ENCODE measurements at places on chromosomes 1 and 21.

DNA sequence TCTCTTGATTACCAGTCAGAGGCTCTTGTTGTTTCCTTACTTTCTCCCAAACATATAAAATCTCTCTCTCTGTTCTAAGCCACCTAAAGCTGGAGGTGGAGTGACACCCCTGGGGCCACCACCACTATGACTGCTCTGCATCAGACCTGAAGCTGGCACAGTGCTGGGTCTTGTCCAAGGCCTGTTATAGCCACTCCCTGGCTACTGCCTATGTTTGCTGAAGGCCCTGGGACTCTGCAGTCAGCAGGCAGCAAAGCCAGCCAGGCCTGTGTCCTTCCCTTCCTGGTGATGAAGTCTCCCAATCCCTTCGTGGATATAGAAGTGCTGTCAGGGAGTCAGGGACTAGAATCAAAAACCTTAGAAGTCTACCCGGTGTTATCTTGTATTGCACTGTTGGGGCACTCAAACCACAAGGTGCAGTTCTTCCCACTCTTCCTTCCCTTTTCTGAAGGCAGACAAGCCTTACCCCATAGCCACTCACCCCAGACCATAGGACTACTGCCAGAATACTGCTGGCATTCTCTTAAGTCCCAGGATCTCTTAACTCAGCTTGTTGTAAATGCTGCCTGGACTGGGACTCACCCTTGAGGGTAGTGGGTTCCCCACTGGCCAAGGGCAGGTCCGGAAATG is 103.1 kb downstream of the RPS6KC1 start:
- no peak for DNase-seq

- DNase-seq = no peak
Observed at GRCh38 chr21:38039369-38039768, 123.1 kb upstream of the KCNJ6 start.

- no peak for DNase-seq
Observed at GRCh38 chr1:93614541-93614940, 67.1 kb downstream of the BCAR3 start.

GRCh38 chr1:20089328-20090077 is 19.5 kb downstream of the PLA2G5 start:
- DNase-seq = no peak

GRCh38 chr1:48333316-48333715 is 110.8 kb downstream of the SLC5A9 start:
- no peak for DNase-seq

DNA sequence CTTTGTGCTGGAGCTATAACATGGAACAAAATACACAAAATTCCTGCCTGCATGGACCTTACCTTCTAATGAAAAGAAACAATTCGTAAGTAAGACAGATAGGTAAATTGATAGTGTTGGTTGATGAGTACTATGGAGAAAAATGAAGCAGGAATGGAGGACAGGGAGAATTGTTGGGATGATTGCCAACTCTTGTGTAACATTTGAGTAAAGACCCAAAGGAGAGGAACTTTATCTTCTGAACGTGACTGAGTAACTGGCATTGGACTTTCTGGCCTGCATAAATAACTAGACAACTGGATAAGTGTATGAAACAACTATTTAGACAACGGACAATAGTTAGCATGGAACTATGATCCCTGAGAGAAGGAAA is 6.8 kb upstream of the EFCAB14 start:
- no peak for DNase-seq

- DNase-seq = no peak
Observed at GRCh38 chr21:37369307-37369854, 2.8 kb downstream of the DYRK1A start.

- no peak for DNase-seq
Observed at GRCh38 chr1:198904321-198904720, 265.5 kb downstream of the PTPRC start.

- DNase-seq = no peak
Observed at GRCh38 chr1:205840146-205840923, 9.6 kb downstream of the PM20D1 start.

DNA sequence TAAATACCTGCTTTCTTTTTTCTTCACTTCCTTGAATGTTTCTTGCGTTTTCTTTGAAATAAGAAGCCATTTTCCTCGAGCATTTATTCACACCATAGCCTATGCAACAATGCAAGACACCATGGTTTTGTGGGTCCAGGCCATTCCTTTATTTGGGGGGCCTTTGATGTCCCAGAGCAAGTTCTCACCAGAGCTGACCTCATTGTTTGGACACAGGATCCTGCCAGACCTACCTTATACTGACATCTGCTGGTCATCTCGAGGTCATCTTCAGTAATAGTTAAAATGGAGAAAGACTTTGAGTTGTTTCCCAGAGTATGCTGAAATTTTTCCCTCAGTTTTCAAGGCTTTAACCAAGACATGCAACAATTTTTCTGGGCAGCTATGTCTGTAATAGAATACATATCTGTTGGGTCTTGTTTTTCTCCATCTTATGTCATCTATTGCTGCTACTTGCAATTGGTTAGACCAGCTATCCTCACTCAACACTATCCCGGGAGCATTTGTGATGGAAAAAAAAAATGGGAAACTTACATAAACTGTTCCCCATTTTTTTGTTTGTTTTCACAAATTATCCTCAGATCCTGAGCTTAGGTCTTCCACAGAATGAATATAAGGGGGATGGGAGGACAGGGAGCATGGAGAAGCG is 34.0 kb upstream of the BACE2 start:
- no peak for DNase-seq

GRCh38 chr1:220655509-220655908 is 34.7 kb upstream of the C1orf115 start:
- no peak for DNase-seq

- no peak for DNase-seq
Observed at GRCh38 chr1:83905315-83905907, 93.5 kb downstream of the TTLL7 start.

- no peak for DNase-seq
Observed at GRCh38 chr21:33357177-33357576, 32.4 kb downstream of the IFNAR1 start.

GRCh38 chr1:168136709-168137514 is at the start of gene GPR161:
TSS of gene GPR161 (minus strand) at chr1:168136930. CDS start at chr1:168104850, 32,080 bp downstream.
- no peak for DNase-seq

DNA sequence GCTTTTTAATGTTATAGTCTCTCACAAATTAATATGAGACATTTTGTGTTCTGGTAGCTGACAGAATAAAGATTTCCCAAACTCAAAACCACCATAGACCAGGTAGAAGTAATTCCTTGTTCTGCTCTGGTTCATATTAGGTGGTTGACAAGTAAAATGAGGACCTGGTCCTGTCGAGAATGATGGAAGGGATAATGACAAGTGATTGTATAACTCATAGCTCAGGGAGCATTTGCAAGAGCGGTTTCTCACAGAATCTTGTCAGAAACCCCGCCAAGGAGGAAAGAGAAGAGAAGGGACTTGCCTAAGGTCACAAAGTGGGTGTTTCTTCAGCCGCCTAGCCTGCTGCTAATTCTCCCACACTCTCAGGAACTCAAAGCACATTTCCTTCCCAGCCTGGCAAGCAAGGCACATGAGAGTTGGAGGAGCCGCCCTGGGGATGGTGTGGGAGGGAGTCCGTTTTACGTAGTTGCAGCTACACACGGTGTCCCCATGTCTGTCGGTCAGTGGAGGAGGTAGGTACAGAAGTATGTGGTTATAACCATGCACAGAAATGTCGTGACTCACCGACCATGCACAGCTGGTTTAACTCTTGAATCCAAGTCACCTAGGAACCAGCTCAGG is 46.5 kb downstream of the SAMD13 start:
- no peak for DNase-seq

GRCh38 chr1:2266301-2266975 is 38.3 kb downstream of the SKI start:
- DNase-seq = no peak

DNA sequence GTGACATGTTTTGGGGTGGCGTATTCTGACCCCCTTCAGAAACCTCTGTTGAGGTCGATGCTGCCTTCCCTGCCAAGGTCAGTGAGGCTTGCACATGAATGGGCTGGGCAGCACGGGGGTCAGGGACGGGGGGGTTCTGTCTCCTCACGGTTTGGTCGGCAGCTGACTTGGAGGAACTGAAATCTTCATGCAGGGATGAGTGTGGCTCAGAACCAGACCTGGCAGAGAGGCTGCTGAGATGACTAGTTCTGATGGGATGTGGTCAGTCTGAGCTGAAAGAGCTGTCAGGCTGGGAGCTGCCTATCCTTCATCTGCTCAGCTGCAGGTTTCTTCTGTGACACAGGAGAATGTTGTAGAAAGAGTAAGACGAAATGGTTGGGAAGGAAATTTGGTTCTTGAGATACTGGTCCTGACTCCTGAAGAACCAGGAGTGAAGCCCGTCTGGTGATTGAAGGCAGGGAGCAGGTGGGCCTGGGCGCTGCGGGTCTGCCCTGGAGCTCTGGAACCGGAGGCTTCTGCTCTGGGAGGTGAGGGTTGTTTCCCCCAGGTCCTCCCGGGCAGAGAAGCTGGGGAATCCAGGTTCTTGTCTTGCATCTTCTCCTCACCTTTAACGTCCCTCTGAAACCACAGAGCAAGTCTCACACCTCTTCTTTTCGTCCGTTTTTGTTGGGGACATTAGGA is 3.3 kb downstream of the SLX9 start:
- no peak for DNase-seq

- no peak for DNase-seq
Observed at GRCh38 chr1:54812801-54813484, 11.8 kb upstream of the TTC22 start.

- DNase-seq = no peak
Observed at GRCh38 chr1:71351438-71351837, 270.6 kb upstream of the ZRANB2 start.

GRCh38 chr1:24141311-24141997 is 1.5 kb downstream of the IL22RA1 start:
- no peak for DNase-seq

GRCh38 chr21:45080639-45081414 is 6.4 kb downstream of the ADARB1 start:
- no peak for DNase-seq

GRCh38 chr1:6188466-6188865 is 8.3 kb upstream of the CHD5 start:
- no peak for DNase-seq

DNA sequence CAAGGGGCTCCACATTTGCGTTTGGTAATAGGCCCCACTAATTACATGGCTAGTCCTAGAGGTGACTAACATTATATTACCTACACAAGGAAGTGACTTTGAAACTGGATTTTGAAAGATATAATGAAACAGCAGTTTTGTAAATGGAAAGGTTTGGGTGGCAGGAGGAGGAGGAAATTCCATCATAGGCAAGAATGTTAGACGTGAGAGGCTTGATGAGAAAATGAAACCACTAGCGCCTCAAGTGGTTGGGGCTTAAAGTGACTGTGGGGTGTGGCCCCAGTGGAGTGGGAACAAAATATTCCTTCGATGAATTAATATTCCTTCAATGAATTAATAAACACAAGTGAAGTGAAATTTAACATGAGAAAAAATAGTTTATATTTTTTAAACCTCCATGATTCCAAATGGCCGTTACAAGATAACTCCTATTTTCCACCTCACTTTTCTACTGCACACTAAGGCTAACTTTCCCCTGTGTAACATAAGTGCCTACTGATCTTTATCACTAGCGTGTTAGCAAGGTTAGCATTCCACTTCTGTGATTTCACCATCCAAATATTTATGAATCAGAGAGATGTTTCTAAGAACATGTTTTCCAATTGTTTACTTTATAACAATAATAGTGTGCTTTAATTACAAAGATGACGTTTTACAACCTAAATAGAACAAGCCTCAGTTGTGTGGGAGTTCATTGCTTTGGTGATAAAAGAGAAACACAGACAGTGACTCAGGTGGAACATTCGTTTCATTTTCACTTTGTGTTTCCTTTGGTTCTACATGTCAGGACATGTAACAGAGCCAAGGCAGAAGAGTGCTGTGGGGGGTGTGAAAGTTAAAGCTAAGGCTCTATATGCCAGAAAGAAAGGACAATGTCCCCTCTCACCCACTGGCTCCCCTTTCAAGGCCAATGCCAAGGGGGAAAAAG is 12.5 kb upstream of the ATF3 start:
- DNase-seq = no peak

- no peak for DNase-seq
Observed at GRCh38 chr1:159594625-159595405, 7.2 kb downstream of the APCS start.

DNA sequence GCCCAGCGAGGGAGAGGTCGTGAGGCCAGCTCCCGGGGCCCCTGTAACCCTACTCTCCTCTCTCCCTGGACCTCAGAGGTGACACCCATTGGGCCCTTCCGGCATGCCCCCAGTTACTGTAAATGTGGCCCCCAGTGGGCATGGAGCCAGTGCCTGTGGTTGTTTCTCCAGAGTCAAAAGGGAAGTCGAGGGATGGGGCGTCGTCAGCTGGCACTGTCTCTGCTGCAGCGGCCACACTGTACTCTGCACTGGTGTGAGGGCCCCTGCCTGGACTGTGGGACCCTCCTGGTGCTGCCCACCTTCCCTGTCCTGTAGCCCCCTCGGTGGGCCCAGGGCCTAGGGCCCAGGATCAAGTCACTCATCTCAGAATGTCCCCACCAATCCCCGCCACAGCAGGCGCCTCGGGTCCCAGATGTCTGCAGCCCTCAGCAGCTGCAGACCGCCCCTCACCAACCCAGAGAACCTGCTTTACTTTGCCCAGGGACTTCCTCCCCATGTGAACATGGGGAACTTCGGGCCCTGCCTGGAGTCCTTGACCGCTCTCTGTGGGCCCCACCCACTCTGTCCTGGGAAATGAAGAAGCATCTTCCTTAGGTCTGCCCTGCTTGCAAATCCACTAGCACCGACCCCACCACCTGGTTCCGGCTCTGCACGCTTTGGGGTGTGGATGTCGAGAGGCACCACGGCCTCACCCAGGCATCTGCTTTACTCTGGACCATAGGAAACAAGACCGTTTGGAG is 23.7 kb upstream of the TNFRSF1B start:
- no peak for DNase-seq

DNA sequence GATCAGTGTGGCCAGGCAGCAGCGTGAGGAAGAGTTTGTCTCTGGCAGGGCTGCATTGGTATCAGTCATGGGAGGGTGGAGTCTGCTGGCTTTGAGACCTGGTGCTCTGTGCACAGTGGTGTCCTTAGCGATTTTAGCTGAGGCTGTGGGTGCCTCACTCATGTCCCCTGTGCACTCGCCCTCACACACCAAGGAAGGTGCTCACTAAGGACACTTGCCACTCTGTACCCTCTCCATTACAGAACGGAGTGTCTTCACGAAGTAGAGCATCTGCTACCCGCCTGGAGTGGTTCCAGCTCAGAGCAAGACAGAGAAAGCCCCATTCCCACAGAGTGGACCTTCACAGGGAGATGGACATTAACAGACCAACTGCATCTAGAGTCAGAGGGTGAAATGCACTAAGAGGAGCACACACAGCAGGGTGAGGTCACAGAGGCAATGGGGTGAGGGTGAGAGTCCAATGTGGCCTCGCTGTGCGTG is 117.9 kb downstream of the MATN1 start:
- no peak for DNase-seq
